ENCODE measurements at places on chromosomes 11 and 22.

DNA sequence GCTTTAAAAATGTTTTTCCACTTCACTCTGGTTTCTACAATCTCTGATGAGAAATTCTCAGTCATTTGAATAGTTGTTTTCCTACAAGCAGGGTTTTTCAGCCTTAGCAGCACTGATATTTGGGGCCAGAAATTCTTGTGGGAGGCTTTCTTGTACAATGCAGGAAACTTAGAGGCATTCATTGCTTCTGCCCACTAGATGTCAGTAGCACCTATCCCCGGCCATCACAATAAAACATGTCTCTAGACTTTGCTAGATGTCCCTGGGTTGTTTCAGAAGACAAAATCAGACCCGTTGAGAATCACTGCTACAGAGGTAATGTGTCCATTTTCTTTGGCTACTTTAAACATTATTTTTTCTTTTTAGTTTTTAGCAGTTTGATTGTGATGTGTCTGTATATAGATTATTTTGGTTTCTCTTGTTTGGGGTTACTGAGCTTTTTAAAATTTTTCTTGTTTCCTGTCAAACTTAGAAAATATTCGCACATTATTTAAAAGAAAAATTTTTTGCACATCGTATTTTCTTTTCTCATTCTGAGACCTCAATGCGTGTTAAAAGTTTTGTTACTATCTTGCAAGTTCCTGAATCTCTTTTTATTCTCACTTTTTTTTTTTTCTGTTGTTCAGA, 60.8 kb upstream of the CCDC179 start:
- peak; percentile 13 for DNase-seq

DNA sequence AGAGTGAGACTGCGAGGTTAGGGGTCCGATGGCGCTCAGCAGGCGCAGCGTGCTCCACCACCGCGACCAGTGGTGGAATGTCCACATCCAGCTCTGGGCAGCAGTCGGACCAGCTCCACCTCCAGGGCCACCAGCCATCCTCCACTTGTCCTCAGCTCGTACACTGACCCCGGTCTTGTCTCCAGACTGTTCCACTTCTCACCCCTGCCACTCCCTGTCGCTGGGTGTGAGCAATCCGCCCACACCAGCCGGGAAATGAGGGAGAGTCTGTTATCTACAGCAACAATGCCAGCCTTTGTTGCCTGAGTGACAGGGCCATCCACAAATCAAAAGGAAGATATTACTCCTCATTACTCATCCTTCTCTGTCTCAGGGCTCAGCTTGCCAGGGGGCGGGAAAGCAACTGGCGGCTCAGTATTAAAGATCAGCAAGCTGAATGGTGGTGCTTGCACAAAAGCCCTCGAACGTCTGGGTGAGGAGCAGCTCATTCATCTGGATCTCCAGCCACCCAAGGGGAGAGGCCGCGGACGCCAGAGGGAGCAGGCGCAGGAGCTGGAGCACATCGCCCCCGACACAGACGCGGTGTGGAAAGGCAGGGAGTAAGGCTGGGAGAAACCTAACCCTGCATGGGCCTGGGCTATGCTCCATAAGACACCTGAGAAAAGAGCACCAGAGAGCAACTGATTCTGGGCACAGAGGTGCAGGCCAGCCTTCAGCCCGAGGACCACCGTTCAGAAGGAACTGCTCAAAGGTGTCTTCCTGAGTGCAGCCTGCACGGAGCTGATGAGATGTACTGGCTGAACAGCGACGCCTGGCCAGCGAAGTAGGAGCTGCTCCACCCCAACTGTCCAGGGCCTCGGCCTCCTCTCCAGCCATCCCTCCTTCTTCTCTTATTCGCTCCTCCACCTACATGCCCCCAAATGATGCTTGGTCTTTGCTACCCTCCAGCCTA, 21.9 kb downstream of the IGSF9B start:
- no peak for DNase-seq

DNA sequence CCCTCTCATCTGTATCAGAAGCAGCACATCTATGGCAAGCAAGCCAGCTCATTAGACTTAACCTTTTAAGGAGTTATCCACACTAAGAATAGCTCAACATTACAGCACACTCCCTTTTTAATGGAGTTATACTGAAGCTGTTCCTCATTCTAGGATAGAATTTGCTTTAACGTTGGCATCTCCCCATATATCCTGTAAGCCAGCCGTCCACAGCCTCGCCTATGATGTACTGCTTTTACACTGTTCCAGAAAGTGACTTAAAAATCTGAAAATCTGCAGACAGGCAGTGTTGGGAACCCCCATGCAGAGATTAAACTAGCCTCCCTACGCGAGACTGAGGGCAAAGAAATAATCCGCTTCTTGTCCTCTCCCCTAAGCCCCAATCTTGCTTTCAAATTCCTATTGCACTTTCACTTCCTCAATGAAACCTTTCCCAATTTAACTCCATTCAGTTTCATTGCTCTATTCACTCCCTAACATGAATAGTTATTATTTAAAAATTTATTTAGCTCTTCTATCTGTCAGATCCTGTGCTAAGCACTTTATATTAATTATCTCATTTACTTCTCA, 225.0 kb downstream of the BLID start:
- no peak for DNase-seq

- no peak for DNase-seq
Observed at GRCh38 chr22:26054841-26055605, 114.2 kb upstream of the SEZ6L start.

- no peak for DNase-seq
Observed at GRCh38 chr11:133082841-133083488, 449.3 kb downstream of the OPCML start.

GRCh38 chr22:41517172-41518047, 26.9 kb downstream of the POLR3H start:
- no peak for DNase-seq

GRCh38 chr22:46798366-46799350, 36.2 kb downstream of the TBC1D22A start:
- DNase-seq: no peak

All from GM04503 (cell line).